Fibroblast of upper back skin (primary cell): ENCODE measurements at places on chromosomes 2 and 18.
A peak's percentile ranks its signal among the peaks of the same experiment; 100 is the strongest.

- DNase-seq: no peak
Measured at GRCh38 chr2:73037947-73038585, 33.4 kb downstream of the SFXN5 start.

DNA sequence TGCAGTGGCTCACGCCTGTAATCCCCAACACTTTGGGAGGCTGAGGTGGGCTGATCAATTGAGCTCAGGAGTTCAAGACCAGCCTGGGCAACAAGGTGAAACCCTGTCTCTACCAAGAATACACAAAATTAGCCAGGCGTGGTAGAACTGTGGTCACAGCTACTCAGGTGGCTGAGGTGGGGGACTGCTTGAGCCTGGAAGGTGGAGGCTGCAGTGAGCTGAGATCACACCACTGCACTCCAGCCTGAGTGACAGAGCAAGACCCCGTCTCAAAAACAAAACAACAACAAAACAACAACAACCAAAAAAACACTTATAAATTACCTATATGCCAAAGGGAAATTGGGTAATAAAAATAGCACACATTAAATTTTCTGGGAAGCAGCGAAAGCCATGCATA is 141.6 kb downstream of the HDAC4 start:
- no peak for DNase-seq

- peak; percentile 45 for DNase-seq
Measured at GRCh38 chr2:6211236-6211635, 519.1 kb downstream of the SOX11 start.

DNA sequence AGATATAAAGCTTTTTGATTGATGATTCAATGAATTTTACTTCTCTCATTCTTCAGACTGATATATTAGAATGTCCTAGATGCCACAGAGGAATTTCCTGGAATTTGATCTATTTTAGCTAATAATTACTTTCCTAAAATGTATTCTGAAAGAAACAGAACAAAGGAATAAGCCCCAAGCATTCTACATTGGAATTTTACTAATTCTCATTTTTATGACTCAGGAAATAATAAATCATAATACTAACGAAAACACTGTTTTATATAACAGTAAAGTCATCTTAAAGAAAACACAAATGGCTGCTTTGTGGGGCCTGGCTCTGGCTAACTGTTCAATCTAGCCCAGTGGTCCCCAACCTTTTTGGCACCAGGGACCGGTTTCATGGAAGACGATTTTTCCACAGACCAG is 68.6 kb upstream of the LPIN2 start:
- DNase-seq: peak; percentile 87

DNA sequence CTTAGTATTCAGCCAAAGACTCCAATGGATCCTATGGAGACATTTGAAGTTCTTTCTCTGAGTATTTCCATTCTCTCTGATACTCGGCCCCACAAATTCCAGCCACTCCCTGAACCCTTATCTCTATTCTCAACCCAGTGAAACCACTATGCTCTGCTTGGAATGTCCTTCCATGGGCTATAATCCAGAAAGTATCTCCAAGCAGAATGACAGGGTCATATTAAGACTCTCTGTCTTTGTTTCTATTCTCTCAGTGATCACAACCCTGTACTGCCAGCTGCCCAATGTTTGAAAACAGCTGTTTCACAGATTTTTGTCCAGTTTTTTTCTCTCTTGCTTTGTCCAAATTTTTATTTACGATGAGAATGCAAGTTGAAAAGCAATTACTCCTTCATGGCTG is 21.9 kb downstream of the CHMP3 start:
- DNase-seq: no peak

DNA sequence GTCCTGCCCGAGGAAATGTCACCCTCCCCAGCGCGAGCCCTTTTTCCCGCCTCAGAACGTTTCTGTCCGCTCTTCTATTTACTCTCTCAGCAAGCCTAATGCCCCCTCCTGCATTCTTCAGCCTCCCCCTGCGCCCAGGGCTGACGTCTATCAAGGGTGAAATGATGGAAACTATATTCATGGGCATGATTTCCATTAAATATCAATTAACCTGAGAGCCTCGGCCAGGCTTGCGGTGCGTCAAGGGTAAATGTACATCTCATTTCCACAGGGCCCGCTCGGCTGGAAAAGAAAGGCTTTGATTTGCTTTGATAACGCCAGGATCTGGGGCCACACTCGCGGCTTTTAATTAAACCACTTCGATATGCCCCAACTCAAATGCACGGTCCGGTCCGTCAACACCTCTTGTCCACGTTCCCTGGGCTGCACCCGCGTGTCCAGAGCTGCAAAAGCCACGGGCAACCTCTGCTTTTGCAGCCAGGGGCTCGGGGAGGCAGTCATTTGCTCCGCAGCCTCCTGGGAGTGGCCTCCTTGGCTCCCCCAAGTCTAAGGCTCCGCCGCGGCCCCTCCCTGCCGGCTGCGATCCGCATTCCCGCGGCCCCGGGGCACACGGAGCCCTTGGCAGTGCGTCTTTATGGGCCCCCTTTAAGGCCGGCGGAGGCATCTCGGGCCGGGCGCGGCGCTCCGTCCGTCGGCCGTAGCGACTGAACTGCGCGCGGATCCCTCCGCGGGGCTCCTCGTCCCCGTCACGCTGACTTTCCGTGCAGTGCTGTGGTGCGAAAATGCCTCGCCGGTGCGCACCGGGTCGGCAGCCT is at the start of gene HOXD8:
Gene HOXD8, plus strand, starts transcription at position 724 of the 815 bp plus-strand sequence. CDS start 662 bp downstream, outside the sequence.
- peak; percentile 91 for DNase-seq

- DNase-seq: no peak
Measured at GRCh38 chr2:80169811-80170594, 134.5 kb downstream of the LRRTM1 start.

DNA sequence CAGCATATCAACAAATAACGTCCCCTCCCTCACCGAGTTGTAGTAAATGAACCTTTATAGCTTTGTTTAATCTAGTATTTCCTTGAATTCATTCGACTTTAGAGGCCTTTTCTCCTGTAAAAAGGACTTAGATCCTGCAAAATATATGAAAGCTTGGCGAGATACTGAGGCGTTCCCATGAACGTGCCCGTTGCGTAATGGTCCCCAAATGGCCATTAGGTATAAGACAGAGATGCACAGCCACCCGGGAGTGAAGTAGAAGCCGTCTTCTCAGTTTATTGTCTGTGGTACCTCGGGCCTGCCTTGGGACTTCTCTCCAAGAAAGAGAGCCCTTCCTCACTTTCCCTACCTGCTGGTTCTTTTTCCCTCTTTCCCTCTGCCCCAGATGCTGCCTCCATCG is 310.6 kb downstream of the CELF4 start:
- DNase-seq: no peak

- DNase-seq: no peak
Measured at GRCh38 chr18:77079954-77080682, 52.5 kb downstream of the MBP start.

GRCh38 chr18:44708451-44709083 is 27.9 kb downstream of the SETBP1 start:
- no peak for DNase-seq

- peak; percentile 36 for DNase-seq
Measured at GRCh38 chr2:199484927-199485326, 27.2 kb upstream of the SATB2 start.
